ENCODE measurements at places on chromosomes 2 and 18. TPM values are rescaled to one million over a fixed set of nuclear protein-coding genes. Genes with fewer than 3 reads are reported as not detected.

- H3K27me3 ChIP-seq = no peaks in the 10 kb centered on the region
- DNase-seq = no peak
- H3K4me1 ChIP-seq = no peaks in the 10 kb centered on the region
- H3K4me3 ChIP-seq = no peak overlapping the region
- H3K27ac ChIP-seq = no peak overlapping the region
Observed at GRCh38 chr18:2797951-2798350, 48.9 kb upstream of the EMILIN2 start.

- H3K36me3 ChIP-seq = no peaks in the 10 kb centered on the region
- no peak overlapping the region for H3K4me3 ChIP-seq
- peaks cover 9% of the 10 kb centered on the region for H3K4me1 ChIP-seq
- no peaks in the 10 kb centered on the region for H3K27me3 ChIP-seq
Observed at GRCh38 chr2:69566669-69567068, 76.9 kb downstream of the AAK1 start.

- no peak overlapping the region for H3K27ac ChIP-seq
- no peak overlapping the region for H3K4me3 ChIP-seq
- H3K4me1 ChIP-seq = no peaks in the 10 kb centered on the region
- H3K27me3 ChIP-seq = no peaks in the 10 kb centered on the region
- DNase-seq = no peak
- H3K36me3 ChIP-seq = no peaks in the 10 kb centered on the region
Observed at GRCh38 chr18:58101291-58101794, 57.3 kb downstream of the NEDD4L start.

- H3K4me1 ChIP-seq = no peaks in the 10 kb centered on the region
- H3K27me3 ChIP-seq = no peaks in the 10 kb centered on the region
- no peak overlapping the region for H3K4me3 ChIP-seq
- H3K27ac ChIP-seq = no peak overlapping the region
- no peaks in the 10 kb centered on the region for H3K36me3 ChIP-seq
Observed at GRCh38 chr2:140641163-140641562, 1489.7 kb downstream of the LRP1B start.

- H3K4me3 ChIP-seq = no peak overlapping the region
- no peaks in the 10 kb centered on the region for H3K36me3 ChIP-seq
- H3K4me1 ChIP-seq = no peaks in the 10 kb centered on the region
- H3K27ac ChIP-seq = no peak overlapping the region
- DNase-seq = no peak
- no peaks in the 10 kb centered on the region for H3K27me3 ChIP-seq
Observed at GRCh38 chr2:23419171-23420090, 34.5 kb downstream of the KLHL29 start.

- H3K27me3 ChIP-seq = no peaks in the 10 kb centered on the region
- no peaks in the 10 kb centered on the region for H3K4me1 ChIP-seq
- H3K27ac ChIP-seq = no peak overlapping the region
- H3K4me3 ChIP-seq = no peak overlapping the region
- no peaks in the 10 kb centered on the region for H3K36me3 ChIP-seq
Observed at GRCh38 chr2:16674154-16674553, 8.5 kb upstream of the CYRIA start.

- peak; percentile 23 for DNase-seq
- H3K27me3 ChIP-seq = no peaks in the 10 kb centered on the region
- H3K4me1 ChIP-seq = no peaks in the 10 kb centered on the region
- H3K4me3 ChIP-seq = no peak overlapping the region
Observed at GRCh38 chr18:59728816-59729215, 31.6 kb upstream of the CCBE1 start.

DNA sequence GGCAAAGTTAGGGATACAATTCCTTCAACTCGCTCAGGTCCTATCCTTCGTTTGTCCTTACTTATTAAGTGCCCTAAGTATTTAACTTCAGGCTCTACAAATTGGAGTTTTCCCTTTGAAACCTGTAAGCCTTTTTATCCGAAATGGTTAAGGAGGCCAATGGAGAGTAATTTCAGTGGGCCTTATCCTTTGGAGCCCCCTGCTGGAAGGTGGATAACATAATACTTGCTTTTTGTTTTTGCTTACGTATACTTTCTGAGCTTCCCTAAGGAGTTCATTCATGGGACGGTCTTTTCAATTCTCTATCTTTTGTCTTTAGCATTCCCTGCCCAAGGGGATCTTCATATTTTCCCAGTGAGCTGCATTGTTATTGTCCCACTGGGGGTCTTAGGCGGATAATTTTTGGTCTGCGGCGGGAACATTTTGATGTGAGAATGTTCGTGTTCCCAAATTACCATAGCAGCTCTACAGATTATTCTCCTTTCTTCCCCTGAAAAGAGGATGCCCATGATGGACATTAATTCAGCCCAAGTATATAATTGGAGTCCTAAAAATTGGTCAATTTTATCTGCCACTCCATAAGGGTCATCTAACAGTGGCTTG, 34.4 kb upstream of the TRAPPC8 start:
- H3K36me3 ChIP-seq = no peaks in the 10 kb centered on the region
- no peak overlapping the region for H3K4me3 ChIP-seq
- H3K27me3 ChIP-seq = peaks cover 2% of the 10 kb centered on the region
- no peak for DNase-seq
- H3K27ac ChIP-seq = no peak overlapping the region

GRCh38 chr2:20140321-20141055, 84.4 kb downstream of the SDC1 start:
- no peaks in the 10 kb centered on the region for H3K4me1 ChIP-seq
- H3K27me3 ChIP-seq = no peaks in the 10 kb centered on the region
- no peak overlapping the region for H3K27ac ChIP-seq

- peak overlapping the region; percentile 59 for H3K27ac ChIP-seq
- DNase-seq = peak; percentile 93
- no peaks in the 10 kb centered on the region for H3K36me3 ChIP-seq
Observed at GRCh38 chr2:240369801-240370585, 65.5 kb upstream of the GPC1 start.

DNA sequence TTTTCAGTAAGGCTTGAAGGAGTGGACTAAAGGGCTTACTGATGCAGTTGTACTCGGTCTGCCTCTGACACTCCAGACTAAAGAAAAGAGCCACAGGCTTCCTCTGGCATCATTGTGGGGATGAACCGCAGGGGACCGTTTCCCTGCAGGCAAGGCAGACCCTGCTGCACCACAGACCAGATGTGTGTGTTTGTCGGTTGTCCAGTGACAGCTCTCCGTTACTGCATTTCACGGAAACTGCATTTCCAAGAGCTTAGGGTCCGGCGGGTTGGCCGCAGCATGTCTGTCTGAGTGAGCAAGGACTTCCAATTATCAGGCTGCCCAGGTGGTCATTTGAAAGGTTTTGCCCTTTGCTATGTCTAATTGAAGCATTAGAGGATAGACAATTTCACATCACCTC, 98.1 kb downstream of the FAM210A start:
- no peak overlapping the region for H3K4me3 ChIP-seq
- no peak for DNase-seq
- no peaks in the 10 kb centered on the region for H3K4me1 ChIP-seq
- no peaks in the 10 kb centered on the region for H3K36me3 ChIP-seq

- H3K4me3 ChIP-seq = no peak overlapping the region
Observed at GRCh38 chr2:38960609-38961320, 71.1 kb downstream of the ARHGEF33 start.

DNA sequence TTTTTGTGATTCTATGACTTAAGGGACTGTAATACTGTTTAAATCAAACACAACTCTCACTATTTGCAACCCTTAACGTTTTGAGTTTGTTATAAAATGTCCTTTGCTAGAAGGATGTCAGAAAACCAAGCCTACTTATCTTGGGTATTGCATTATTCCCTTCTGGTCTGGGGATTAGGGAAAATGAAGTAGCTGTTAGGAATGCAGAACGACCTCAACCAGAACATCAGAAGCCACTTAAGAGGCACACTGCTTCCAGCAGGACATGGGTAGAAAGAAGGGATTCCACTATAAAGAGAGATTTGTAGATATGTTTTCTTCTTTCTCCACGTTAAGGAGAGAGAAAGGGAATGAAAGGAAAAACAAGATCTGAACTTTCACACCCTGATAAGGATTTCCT, 101.2 kb downstream of the SETBP1 start:
- no peaks in the 10 kb centered on the region for H3K36me3 ChIP-seq
- no peak overlapping the region for H3K27ac ChIP-seq
- no peak for DNase-seq
- no peaks in the 10 kb centered on the region for H3K27me3 ChIP-seq

- H3K36me3 ChIP-seq = peaks cover 3% of the 10 kb centered on the region
- no peaks in the 10 kb centered on the region for H3K4me1 ChIP-seq
- peak; percentile 81 for DNase-seq
- peak overlapping the region; percentile 63 for H3K27ac ChIP-seq
- H3K4me3 ChIP-seq = peak overlapping the region; percentile 79
- no peaks in the 10 kb centered on the region for H3K27me3 ChIP-seq
Observed at GRCh38 chr2:231708773-231709635, 679 bp downstream of the PTMA start.

- H3K27ac ChIP-seq = no peak overlapping the region
- no peaks in the 10 kb centered on the region for H3K27me3 ChIP-seq
- H3K4me1 ChIP-seq = peaks cover 1% of the 10 kb centered on the region
Observed at GRCh38 chr2:138536302-138536701, 34.7 kb downstream of the SPOPL start.

- H3K27me3 ChIP-seq = no peaks in the 10 kb centered on the region
- H3K4me3 ChIP-seq = no peak overlapping the region
- no peak overlapping the region for H3K27ac ChIP-seq
Observed at GRCh38 chr2:147499785-147500184, 345.0 kb upstream of the ACVR2A start.

DNA sequence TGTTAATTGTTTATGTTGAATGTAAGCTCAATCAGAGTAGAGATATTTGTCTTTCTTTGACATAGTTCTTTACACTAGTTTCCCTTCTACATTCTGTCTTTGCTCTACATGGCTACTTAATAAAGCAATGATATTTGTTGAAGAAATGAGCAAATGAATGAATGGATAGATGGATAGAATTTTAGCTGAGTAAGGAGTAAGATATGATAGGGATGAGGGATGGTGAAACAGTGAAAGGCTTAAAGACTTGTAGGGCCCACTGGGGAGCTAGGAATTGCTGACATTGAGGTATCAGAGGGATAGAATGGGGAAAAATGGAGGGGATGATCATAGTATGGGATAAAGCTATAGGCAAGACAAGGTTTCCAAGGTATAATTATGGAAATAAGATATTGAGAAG, 361.6 kb upstream of the SPHKAP start:
- H3K36me3 ChIP-seq = no peaks in the 10 kb centered on the region
- H3K4me1 ChIP-seq = no peaks in the 10 kb centered on the region
- H3K27me3 ChIP-seq = no peaks in the 10 kb centered on the region

GRCh38 chr2:106156305-106157296, 37.5 kb downstream of the UXS1 start:
- DNase-seq = no peak
- no peaks in the 10 kb centered on the region for H3K4me1 ChIP-seq
- no peak overlapping the region for H3K4me3 ChIP-seq
- no peak overlapping the region for H3K27ac ChIP-seq

GRCh38 chr2:134301099-134301927, 47.4 kb downstream of the MGAT5 start:
- no peaks in the 10 kb centered on the region for H3K27me3 ChIP-seq
- no peaks in the 10 kb centered on the region for H3K36me3 ChIP-seq
- H3K27ac ChIP-seq = no peak overlapping the region
- no peak overlapping the region for H3K4me3 ChIP-seq

DNA sequence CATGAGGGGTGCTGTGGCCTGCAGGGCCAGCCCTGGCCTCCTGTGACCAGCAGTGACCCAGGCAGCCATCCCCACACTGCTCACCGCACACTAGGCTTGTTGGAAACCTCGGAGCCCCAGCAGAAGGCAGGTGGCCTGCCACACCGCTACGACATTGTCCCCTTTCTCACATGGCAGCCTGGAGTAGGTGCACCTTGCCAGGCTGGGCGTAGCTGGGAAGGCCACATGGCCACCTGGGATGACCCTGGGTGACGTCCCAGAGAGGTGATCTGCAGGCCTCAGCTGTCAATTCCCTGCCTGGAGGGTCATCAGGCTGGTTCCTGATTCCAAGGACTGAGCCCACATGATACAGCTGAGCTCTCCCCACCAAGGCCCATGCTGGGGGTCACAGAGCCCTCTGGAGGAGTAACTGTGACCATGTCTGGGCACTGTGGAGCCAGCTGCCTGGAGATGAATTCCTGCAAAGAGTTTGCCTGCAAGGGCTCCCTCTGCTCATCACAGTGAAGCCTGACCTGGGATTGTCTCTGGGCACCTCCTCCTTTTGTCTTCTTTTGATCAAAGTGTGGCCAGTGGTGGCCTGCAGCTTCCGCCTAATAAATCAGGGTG, 119.6 kb upstream of the OTOS start:
- no peaks in the 10 kb centered on the region for H3K27me3 ChIP-seq
- DNase-seq = peak; percentile 48
- no peaks in the 10 kb centered on the region for H3K36me3 ChIP-seq
- H3K4me1 ChIP-seq = no peaks in the 10 kb centered on the region
- H3K27ac ChIP-seq = peak overlapping the region; percentile 85

GRCh38 chr2:209146682-209147320, 277.0 kb upstream of the MAP2 start:
- no peak for DNase-seq
- H3K27ac ChIP-seq = no peak overlapping the region
- H3K27me3 ChIP-seq = no peaks in the 10 kb centered on the region
- H3K36me3 ChIP-seq = no peaks in the 10 kb centered on the region

Gene THSD7B
- total RNA-seq = 1.8 TPM

Gene HRH4
- 0.15 TPM for total RNA-seq

Gene OR6B2
- not detected for total RNA-seq

Gene TBR1
- not detected for total RNA-seq

Gene PSTPIP2
- 12.6 TPM for total RNA-seq

Gene ABCG5
- total RNA-seq = not detected

Gene CCL20
- not detected for total RNA-seq
